ENCODE measurements at places on chromosomes 2 and 18. TPM values are rescaled to one million over a fixed set of nuclear protein-coding genes. Genes with fewer than 3 reads are reported as not detected.

Gene SLC39A6
- 43.3 TPM for total RNA-seq

Gene RAPH1
- 60.0 TPM for total RNA-seq

Gene NPAS2
- 21.3 TPM for total RNA-seq

Gene EVX2
- not detected for total RNA-seq

Gene CTAGE1
- total RNA-seq, result not detected

Gene FEV
- not detected for total RNA-seq

Gene GAREM1
- total RNA-seq, result 29.3 TPM

Gene SERPINB13
- not detected for total RNA-seq

Gene CCBE1
- total RNA-seq, result 0.30 TPM

Gene SAG
- not detected for total RNA-seq

Gene MDH1B
- total RNA-seq, result not detected

Gene DSG4
- total RNA-seq, result not detected

Gene CCDC178
- total RNA-seq, result 2.4 TPM

Measured in tibial nerve (tissue), 4 donors.